ENCODE measurements at places on chromosomes 4 and X.

DNA sequence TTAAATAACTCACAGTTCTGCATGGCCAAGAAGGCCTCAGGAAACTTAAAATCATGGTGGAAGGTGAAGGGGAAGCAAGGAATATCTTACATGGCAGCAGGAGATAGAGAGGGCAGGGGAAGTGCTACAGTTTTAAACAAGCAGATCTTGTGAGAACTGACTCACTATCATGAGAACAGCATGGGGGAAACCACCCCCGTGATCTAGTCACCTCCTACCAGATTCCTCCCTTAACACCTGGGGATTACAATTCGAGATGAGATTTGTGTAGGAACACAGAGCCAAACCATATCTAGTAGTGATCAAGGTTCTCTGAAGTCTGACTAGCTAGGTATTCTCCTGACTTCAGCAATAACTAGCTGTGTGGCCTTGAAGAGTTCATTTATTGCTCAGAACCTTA, 56.0 kb downstream of the BANK1 start:
- DNase-seq: no peak

GRCh38 chr4:37132975-37133360, 111.6 kb upstream of the NWD2 start:
- DNase-seq: no peak

DNA sequence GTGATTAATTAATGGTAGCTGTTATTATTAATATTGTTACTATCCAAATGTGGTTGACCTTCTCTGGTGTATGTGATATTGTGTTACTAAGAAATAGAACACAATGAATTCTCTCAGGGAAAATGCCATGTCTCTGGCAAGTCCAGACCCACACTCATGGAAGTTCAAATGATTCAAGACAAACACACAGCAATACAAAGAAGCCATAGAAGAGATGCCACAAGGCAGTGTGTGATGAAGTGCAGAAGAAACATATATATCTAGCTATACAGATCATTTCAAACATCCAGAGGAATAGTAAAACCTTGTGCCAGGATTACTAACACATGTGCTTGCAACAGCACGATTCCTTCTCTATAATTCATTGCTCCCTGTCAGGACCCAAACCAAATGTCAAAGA, 93.1 kb upstream of the SOD3 start:
- DNase-seq: no peak

DNA sequence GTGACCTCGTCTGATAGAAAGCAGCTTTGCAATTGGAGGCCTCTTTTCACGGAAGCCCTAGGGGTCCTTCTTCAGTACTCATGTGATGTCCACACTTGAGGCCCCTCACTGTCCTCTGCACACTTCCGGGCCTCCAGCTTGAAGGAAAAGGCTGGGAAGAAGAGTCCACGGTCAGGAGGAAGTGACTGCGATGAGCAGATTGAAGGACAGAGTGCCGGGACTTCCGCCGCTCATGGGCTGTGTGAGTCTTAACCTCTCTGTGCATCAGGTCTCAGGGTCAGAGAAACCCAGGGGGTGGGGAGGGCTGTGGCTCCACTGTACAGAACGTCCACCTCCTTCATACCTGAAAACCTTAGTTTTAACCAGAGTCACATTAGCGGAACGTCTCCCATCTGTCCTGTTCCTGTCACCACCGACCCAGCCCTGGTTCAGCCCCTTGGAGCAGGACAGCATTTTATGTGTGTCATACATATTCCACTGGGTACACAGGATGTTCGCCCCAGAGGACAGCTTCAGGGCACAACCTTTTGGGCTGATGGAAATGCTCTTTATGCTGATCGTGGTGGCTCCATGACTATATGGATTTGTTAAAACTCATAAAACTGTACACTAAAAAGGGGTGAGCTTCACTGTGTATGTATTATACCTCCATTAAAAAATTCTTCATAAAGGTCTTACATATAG, 51.0 kb upstream of the SORCS2 start:
- no peak for DNase-seq

GRCh38 chrX:111470681-111471403, 40.6 kb upstream of the SERTM2 start:
- no peak for DNase-seq

DNA sequence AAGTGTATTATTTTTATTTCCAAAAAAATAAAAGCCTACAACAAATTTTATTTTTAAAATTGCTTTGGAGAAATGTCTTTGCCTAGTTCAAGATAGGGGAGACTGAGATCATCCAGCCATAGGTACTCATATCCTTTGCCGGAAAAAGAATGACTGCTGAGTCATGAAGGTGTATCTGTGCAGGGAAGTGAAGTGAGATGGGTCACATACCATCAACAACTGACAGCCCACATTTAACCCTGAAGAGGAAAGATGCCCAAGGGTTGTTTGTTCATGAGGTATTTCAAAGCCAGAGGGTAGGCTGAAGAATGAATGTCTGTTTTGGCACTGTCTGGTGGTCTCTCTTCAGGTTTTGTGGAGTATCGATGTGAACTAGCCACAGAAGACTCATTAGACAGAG, 106.7 kb upstream of the TTC29 start:
- DNase-seq: no peak

GRCh38 chrX:471281-471680, 84.6 kb upstream of the PPP2R3B start:
- DNase-seq: no peak

GRCh38 chr4:52945326-52945898, 83.3 kb downstream of the RASL11B start:
- no peak for DNase-seq
